ENCODE measurements at places on chromosomes 3 and 15.

DNA sequence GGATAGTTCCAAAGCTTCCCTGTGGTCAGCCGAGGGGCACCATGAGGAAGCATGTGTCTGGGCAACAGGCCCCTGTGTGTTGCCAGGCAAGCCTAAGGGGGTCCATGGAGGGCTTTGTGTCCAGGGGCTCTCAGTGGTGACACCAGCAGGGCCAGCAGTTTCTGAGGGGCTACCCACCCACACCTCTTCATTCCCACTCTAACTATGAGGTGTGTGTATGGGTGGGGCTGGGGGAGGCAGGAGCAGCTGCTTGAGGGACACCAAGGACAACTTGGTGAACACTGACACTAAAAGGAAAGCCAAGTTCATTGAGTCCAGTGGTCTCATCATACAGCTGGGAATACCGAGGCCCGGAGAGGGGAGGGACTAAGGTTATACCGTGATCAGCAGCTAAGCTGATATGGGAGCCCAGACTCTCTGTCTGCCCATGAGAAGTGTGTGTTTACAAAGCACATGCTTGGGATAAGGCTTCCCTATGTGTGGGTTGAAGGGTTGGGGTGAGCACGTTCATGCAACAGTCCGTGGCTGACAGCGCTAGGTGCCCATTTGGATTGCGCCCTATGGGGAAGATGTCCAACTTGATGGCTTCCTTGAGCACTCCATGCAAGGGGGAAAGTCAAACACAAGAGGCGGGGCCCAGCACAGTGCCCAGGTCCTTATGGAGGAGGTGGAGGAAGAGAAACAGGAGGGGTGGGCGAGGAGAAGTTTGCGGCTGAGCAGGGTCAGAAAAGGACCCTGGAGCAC is 34.8 kb upstream of the CHRNB4 start:
- no peak for DNase-seq

DNA sequence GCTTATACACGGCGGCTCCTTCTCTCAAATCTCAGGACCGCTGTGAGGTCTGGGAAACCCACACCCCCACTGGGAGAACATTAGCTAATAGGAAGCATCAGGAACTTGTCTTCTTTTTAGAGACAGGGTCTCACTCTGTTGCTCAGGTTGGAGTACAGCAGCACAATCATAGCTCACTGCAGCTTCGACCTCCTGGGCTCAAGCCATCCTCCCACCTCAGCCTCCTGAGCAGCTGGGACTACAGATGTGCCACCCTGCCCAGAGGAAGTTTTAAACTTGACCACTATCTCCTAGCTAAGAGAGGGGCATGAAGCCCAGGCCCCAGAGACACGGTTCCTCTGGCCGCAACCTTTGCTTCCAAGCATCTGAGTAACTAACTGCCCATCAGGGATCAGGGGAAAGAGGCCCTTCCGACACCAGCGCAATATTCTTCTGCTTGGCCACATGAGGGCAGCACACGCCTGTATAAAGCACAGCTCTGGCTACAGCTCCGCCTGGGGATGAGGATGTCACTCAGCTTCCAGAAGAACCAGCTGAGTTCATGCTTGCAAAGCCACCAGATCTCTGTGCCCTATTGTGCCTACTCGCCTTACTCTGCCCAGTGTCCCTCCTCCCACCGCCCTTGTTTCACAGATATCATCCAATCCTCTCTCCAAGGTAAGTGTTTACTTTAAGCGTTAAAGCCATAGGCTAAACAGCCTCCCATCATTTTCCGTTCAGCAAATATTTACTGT is 57.6 kb upstream of the SLC6A11 start:
- no peak for DNase-seq

- DNase-seq = no peak
Observed at GRCh38 chr15:87145696-87146095, 1066.0 kb downstream of the AGBL1 start.

- DNase-seq = no peak
Observed at GRCh38 chr3:143083781-143084180, 35.8 kb upstream of the CHST2 start.

DNA sequence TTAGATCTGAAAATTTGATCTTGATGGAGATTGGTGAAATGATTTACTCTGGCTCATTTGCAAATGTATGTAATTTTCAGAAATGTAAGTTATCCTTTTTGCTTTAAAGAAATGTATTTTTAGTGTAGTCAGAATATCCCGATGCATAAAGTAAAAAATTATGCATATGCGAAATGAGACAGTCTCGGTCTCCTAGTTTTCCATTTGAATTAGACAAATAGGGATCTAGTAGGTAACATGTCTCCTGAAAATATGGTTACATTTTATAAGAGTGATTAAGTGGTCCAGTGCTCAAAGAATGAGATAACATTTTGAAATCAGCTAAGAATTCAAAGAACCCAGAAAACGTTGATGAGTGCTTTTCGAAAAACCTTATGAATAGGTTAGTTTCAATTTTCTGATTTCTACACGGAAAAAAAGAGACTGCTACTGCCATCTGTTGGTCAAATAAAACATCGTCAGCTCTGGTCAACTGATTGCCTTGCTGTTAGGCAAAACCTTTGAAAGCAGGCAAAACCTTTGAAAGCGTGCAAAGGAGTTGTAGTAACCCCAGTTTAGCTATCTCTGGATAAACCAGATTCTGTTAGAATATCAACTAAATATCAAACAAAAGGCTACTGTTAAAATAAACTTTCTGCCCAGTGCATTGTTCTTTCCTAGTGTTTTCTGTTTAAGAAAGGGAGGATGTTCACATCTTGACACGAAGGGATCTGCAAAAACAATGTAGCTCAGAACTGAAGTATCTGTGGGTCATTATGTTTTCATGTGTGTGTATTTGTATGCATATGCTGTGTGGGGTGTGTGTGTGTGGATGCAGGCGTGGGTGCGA is 59.3 kb upstream of the CHMP2B start:
- DNase-seq = no peak

- DNase-seq = no peak
Observed at GRCh38 chr3:14322001-14322400, 80.4 kb upstream of the SLC6A6 start.

- DNase-seq = no peak
Observed at GRCh38 chr3:187027531-187028278, 97.4 kb downstream of the ST6GAL1 start.

GRCh38 chr3:125137358-125138033 is 75.1 kb downstream of the SLC12A8 start:
- DNase-seq = no peak

- no peak for DNase-seq
Observed at GRCh38 chr3:142888099-142888480, 793 bp downstream of the PCOLCE2 start.

DNA sequence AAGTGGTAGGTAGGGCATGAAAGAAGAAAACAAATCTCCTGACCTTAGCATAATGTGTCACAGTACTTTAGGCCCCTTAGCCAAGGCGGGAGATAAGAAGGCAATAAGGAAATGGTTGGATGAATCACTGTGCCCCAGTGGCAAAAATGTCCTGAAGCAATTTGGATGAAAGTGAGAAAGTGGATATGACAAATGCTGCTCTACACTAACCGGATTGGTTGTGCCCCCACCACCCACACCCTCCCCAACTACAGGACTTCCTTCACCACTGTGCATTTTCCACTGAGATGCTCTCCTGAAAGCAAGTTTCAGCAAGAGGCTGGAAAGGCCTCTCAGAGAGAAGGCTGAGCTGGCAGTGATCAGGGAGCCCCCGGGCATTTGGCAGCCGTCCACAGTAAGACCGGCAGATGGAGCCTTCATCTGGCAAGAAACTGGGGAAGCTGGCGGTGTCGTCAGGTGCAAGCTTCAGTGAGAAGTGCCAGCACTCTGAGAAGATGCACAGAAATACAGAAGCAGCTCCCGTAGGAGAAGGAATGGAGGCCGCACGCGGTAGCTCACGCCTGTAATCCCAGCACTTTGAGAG is 63.8 kb downstream of the ATP1B3 start:
- DNase-seq = no peak

DNA sequence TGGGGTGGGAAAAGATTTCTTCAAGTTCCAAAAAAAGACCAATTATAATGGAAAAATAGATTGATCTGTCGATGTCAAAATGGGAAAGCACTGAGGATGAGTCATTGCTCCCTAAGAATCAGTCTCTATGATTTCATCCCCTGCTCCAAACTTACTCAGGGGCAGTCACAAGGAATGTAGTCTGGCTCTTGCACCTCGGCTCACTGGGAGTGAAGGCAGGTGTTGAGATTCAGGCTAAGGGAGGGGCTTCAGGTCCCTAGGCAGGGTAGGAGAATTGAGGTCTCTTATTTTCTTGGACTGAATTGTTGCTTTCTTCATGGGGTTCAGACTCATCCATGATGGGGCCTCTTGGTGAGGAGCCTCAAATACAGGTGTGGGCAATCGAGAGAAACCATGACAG is 14.2 kb downstream of the ESYT3 start:
- no peak for DNase-seq

GRCh38 chr3:61685755-61686154 is 124.4 kb downstream of the PTPRG start:
- no peak for DNase-seq

- DNase-seq = no peak
Observed at GRCh38 chr3:141382571-141382970, 14.3 kb downstream of the ZBTB38 start.

DNA sequence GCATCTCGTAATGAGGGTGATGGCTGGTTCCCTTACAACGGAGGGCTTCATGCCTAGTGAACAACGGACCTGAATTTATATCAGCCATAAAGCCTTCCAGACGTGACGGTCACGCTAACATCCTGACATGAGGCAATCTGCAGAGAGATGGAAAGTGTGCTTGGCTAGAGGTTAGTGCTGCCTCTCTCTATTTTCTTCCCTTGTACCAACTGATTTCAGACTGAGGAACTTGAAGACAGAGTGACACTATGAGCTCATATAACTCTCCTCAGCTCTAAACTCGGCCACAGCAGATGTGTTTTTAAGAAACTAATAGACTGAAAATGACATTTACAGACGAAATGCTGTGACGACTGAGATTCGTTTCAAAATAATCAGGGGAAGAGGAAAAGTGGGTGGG is 122.4 kb downstream of the XXYLT1 start:
- DNase-seq = no peak

DNA sequence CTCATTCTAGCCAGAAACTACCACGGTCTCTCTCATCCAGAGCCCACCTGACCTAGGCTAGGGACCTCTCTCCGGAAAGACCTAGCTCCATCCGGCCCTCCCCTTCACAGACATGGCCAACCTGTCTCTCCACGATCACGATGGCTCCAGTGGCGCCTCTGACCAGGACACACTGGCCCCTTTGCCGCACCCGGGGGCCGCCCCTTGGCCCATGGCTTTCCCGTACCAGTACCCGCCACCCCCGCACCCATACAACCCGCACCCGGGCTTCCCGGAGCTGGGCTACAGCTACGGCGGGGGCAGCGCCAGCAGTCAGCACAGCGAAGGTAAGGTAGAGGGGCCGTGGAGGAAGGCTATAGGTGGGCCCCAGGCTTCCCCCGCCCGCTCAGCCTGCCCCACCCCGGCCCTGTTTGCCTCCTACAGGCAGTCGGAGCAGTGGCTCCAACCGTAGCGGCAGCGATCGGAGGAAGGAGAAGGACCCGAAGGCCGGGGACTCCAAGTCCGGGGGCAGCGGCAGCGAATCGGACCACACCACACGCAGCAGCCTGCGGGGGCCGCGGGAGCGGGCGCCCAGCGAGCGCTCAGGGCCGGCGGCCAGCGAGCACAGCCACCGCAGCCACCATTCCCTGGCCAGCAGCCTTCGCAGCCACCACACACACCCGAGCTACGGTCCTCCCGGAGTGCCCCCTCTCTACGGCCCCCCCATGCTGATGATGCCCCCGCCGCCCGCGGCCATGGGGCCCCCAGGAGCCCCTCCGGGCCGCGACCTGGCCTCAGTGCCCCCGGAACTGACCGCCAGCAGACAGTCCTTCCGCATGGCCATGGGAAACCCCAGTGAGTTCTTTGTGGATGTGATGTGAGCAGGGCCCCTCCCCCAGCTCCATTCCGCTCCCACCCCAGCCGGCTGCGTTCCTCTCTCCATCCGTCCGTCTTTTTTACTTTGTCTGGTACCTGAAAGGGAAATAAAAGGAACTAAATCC is 4.5 kb upstream of the AP2M1 start:
- no peak for DNase-seq

GRCh38 chr15:34618073-34618472 is 34.6 kb upstream of the GOLGA8B start:
- no peak for DNase-seq

DNA sequence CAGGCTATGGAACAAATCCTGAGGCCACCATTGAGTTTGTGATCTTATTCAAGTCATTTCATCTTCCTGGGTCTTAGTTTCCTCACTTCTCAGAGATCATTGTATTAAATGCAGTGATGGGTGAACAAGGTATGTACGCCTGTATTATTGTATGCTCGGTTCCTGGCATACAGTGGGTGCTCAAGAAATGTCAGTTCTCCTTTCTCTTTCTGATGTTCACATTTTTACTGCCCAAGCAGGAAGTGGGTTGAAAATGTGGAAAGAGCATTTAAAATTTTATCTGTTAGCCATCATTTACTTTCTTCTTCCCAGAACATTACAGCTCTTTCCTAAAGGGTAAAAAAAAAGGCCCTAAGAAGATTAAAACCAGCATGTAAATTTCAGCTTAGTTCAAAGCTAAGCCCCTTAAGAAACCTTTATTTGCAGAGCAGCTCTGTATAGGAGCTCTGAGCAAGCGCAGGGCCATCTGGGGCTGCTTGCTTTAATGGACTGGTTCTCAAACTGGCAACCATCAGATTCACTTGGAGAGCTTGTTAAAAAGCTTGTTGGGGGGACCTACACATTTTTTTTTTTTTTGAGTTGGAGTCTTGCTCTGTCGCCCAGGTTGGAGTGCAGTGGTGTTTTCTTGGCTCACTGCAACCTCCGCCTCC is 179.4 kb downstream of the CHST2 start:
- no peak for DNase-seq

DNA sequence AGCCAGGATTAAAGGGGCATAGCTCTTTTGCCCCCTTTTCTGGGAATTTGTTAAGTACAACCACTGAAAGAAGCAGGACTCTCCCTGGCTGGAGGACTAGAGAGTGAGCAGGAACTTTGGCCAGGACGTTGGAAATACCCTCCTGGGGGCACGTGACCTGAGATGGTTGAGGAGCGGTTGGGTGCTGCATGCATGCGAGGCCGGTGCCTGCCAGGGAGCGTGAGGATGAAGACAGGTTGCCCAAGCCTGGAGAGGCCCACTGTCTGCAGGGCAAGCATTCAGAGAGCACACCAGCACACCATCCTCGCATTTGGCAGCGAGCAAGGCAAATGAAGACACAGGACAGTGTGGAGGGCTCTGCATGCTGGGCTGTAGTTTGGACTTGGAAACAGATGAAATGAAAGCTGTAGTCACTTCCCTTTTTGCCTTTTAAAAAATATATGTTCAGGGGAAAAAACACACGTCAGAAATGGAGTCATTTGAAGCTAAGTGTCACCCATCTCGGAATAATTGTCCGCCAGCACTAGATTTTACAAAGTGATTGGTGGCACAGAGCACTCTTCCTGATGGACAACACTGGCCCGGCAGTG is 217.6 kb downstream of the SLCO3A1 start:
- no peak for DNase-seq

- DNase-seq = no peak
Observed at GRCh38 chr15:81105545-81105944, 28.5 kb upstream of the CFAP161 start.

Measured in stimulated activated CD8-positive, alpha-beta memory T cell treated with anti-CD3 and anti-CD28 coated beads, Interleukin-7, amount 100 ng/mL, for 1 hour (primary cell).